ENCODE measurements at places on chromosomes 16 and 17.

- DNase-seq: no peak
Measured at GRCh38 chr16:21727344-21727743, 63.6 kb downstream of the OTOA start.

GRCh38 chr17:73182616-73183310 is 10.1 kb upstream of the COG1 start:
- no peak for DNase-seq

GRCh38 chr16:79360267-79360666 is 240.3 kb downstream of the MAF start:
- DNase-seq: no peak

GRCh38 chr17:3659541-3660111 is 8.8 kb downstream of the TAX1BP3 start:
- DNase-seq: no peak

- peak; percentile 93 for DNase-seq
Measured at GRCh38 chr17:10172241-10172741, 26.1 kb downstream of the GAS7 start.

DNA sequence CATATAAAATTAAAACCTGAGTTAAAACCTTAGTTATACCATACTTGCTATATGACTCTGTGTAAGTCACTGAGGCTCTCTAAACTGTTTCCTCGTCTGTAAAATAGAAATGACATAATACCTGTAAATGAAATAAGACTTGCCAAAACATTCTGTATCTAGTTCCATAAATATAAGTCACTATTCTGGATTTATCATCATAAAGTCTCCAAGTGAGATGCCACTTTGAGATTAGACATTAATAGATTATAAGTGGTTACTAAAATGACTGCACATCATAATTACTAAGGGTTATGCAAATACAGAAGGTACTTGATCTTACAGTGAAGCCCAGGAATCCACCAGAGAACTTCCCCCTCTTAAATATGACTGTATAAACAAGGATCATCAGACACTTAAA is 12.0 kb upstream of the BRIP1 start:
- no peak for DNase-seq

DNA sequence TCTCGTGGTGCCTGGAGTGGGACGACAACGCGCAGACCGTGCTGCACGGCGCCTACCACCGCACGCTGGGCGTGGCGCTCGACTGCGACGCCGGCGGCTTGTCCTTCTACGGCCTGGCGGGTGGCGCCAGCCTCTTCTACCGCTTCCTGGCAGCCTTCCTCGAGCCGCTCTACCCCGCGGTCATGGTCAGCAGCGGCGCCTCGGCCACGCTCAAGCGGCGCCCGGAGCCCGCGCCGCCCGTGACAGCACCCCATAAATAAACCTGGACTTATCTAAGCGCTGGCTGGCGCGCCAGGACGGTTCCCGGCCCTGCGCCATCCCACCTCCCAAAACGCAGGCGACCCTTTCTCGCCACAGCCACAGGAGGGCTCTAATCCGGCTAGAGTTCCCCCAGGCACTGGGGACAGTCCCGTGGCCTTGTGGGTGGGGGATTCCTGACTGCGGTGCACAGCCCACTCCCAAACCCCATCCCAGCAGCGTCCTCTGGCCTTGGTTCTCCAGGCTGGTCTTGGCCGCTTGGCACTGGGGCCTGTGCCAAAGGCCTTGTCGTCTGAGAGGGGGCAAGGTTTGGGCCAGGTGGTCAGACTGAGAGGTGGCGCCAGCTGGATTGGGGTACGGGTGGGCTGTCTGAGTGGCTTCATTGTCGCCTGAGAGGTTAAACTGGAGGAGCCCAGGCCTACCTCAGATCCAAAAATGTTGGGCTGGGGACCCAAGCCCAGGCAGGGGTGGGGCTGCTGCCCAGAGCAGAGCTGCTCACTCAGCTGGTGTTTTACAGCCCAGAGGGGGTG is 10.1 kb upstream of the SLC16A5 start:
- DNase-seq: peak; percentile 77

- no peak for DNase-seq
Measured at GRCh38 chr16:74268372-74268782, 28.2 kb upstream of the PSMD7 start.

GRCh38 chr17:66636111-66636510 is 198.8 kb upstream of the CACNG5 start:
- DNase-seq: peak; percentile 49

DNA sequence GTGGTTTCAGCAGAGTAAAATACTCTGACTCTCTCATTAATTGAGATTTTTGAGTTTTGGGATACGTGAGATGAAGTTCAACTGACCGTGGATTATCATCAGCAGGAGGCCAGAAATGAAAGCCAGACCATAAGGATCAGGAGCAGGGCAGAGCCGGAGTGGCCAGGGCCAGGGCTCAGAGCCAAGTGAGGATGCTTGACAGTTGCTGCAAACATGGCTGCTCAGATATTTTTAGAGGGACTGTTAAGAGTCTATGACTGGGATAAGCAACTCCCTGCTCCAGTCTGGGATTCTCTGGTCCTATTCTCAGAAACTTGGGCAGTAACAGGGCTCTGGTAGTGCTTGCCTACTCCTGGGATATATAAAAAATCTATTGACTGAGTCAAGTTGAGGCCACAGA is 17.6 kb upstream of the CDH13 start:
- no peak for DNase-seq

- no peak for DNase-seq
Measured at GRCh38 chr17:27572665-27573064, 58.3 kb upstream of the LGALS9 start.

DNA sequence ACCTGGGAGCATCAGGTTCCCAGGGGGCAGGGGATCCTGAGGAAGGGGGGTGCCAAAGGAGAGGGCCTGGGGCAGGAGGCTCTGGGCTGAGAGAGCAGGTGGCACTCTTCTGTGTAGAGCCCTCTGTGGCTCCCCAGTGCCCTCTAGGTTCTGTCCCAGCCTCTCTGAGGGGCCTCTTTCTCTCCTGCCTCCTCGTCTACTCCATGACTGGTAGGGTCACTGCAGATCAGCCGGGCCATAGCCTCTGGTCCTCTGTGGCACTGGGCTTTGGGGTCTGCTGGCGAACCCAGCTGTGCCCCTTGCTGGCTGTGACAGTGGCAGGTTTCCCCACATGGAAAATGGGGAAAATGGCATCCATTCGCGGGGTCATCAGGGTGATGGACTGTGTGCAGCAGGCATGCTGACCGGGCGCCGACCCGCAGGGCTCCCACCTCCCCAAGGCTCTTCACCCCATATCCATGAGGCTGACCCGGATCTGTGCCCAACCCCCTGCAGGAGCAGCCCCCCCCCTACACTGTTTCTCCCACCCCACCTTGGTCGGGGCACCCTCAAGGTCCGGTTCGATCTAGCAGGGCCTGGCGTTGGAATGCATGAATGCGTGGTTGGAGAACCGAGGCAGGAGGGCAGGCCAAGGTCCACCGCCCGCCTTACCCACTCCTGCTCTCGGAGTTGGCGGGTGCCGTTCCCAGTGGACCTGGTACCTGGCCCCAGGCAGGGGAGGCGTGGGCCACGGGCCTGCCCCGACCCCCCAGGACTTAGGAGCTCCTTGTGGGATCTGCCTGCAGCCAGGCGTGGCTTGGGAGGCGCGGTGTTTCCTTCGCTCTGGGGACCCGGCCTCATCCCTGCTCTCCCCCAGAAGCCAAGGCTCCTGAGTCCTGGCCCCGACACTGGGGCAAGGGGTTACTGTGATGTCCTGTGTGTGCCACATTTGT is 6.5 kb downstream of the GLIS2 start:
- no peak for DNase-seq

DNA sequence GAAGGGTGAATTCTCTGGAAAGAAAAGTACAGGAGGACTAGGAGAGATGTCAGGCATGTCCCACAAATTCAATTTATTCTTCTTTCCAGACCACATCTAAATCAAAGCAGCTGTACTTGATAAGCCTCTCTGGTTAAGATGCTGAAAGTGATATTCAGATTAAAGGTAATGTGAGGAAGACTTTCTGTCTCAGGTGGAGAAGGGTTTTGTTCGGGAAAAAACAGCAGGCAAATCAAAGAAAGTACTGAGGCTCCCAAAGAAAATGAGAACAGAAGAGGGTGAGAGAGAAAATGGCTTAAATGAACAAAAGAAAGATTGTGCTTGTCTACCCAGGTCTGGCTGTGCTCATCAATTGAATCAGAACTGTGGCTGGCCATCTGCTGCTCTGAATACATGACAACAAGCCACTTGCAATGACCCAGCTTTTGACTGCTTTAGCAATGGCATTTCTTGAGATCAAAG is 55.6 kb downstream of the MMD start:
- DNase-seq: no peak

- DNase-seq: peak; percentile 75
Measured at GRCh38 chr17:55437159-55437605, 15.5 kb upstream of the MMD start.

DNA sequence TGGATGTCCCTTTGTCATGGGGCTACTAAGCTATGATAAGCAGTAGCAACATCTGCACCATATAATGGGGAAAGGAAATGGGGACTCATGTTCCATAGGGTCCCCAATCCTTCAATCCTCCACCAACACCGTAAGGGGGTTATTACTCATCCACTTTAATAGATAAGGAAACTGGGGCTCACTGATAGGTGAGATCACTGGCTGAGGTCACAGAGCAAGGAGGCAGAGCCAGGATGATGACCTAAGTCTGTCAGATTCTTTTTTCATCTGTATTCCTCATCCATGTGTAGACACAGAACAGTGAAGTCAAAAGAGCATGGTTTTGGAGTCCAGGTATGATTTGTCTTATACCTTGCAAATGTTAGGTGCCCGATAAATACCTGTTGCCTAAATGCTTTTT is 10.5 kb upstream of the ADAMTS18 start:
- no peak for DNase-seq

DNA sequence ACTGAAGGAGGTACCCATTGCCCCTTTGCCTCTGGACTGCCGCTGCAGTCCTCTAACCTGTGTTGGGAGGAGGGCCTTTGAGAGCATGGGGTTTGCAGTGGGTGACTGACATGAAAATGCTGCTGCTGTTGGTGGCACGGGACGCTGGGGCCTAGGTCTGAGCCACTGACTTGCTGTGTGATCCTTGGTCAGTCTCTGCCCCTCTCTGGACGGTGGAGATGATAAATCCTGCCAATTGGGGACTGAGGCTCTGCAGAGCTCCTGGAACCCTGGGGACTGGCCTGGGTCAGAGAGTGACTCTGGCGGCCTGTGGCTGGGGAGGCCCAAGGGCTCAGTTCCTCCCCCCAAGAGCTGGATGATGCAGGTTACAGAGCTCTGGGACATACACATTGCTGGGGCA is 6.1 kb upstream of the PYDC1 start:
- no peak for DNase-seq
